ENCODE measurements at places on chromosomes 2 and 18. TPM values are rescaled to one million over a fixed set of nuclear protein-coding genes. Genes with fewer than 3 reads are reported as not detected.

The ZSCAN30 gene
- total RNA-seq, result 21.9 TPM

The RGPD3 gene
- total RNA-seq, result 0.11 TPM

DNA sequence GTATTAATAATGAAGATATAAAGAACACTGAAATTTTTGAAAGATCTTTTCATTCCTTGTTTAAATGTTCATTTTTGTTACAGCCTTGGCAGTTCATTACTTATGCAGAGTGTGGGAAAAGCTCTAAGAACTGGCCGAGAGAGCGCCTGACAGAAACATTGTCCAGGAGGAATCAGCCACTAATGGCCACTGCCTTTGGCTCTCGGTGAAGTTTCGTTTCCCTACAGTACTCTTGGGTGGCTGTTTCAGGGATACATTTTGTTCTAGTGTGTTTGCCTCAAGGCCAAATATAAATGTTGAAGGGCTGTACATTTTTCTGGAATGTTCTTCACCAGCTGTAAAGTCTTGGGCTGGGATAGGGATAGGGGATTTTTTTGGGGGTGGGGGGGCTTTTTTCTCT lies 10.7 kb downstream of the SPTBN1 start:
- no peaks in the 10 kb centered on the region for H3K27me3 ChIP-seq
- no peaks in the 10 kb centered on the region for H3K36me3 ChIP-seq
- no peak overlapping the region for H3K27ac ChIP-seq
- H3K4me1 ChIP-seq, result peaks cover 52% of the 10 kb centered on the region

GRCh38 chr2:29014331-29014730 lies 33.2 kb downstream of the TOGARAM2 start:
- H3K36me3 ChIP-seq, result no peaks in the 10 kb centered on the region
- no peaks in the 10 kb centered on the region for H3K27me3 ChIP-seq
- no peak overlapping the region for H3K4me3 ChIP-seq
- no peak overlapping the region for H3K27ac ChIP-seq
- no peak for DNase-seq
- peaks cover 17% of the 10 kb centered on the region for H3K4me1 ChIP-seq

DNA sequence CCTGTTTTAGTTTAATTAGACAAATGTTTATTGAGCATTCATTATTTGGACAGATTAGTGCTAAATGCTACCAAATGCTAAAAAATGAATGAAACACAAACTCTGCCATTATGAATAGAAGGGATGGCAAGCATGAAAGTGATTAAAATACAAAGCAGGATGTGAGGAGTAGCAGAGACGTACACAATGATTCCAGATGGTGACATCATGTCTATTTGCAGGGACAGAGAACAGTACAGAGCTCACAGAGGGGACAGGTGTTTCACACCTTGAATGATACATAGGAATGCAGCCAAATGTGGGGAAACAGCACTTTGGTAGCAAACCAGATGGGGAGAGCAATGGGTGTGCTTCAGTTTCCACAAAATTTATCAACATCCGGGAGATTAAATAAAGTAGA lies 76.3 kb downstream of the CD226 start:
- H3K36me3 ChIP-seq, result no peaks in the 10 kb centered on the region
- no peak for DNase-seq
- no peak overlapping the region for H3K4me3 ChIP-seq
- H3K27ac ChIP-seq, result no peak overlapping the region
- no peaks in the 10 kb centered on the region for H3K27me3 ChIP-seq

DNA sequence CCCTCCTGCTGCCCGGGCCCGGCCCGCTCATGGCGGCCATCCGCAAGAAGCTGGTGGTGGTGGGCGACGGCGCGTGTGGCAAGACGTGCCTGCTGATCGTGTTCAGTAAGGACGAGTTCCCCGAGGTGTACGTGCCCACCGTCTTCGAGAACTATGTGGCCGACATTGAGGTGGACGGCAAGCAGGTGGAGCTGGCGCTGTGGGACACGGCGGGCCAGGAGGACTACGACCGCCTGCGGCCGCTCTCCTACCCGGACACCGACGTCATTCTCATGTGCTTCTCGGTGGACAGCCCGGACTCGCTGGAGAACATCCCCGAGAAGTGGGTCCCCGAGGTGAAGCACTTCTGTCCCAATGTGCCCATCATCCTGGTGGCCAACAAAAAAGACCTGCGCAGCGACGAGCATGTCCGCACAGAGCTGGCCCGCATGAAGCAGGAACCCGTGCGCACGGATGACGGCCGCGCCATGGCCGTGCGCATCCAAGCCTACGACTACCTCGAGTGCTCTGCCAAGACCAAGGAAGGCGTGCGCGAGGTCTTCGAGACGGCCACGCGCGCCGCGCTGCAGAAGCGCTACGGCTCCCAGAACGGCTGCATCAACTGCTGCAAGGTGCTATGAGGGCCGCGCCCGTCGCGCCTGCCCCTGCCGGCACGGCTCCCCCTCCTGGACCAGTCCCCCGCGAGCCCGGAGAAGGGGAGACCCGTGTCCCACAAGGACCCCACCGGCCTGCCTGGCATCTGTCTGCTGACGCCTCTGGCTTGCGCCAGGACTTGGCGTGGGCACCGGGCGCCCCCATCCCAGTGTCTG lies 767 bp downstream of the RHOB start:
- H3K27me3 ChIP-seq, result peaks cover 66% of the 10 kb centered on the region
- peaks cover 35% of the 10 kb centered on the region for H3K4me1 ChIP-seq
- DNase-seq, result peak; percentile 35
- H3K4me3 ChIP-seq, result peak overlapping the region; percentile 82

DNA sequence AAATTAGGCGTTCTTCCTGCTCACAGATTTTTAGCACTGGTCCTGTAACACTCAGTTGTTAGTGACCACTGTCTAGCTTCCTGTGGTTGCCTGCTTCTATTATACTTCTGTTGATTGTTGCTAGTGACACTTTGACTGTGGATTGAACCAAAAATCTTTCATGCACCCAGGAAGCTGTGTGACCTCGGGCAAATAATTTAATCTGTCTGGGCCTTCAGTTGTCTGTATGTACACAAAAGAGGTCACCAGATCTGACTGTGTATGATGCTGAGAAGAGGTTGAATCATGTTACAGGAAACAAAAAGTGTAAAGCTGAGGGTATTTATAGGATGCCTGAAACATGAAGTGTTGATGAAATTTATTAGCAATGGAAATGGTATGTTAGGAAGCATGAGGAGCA lies 12.7 kb downstream of the ICOS start:
- no peaks in the 10 kb centered on the region for H3K27me3 ChIP-seq
- H3K36me3 ChIP-seq, result peaks cover 2% of the 10 kb centered on the region
- no peaks in the 10 kb centered on the region for H3K4me1 ChIP-seq

The MAP3K19 gene
- total RNA-seq, result not detected

The SMC6 gene
- 39.9 TPM for total RNA-seq

Data from WTC11 (cell line).